ENCODE measurements at places on chromosomes 16 and 17.

DNA sequence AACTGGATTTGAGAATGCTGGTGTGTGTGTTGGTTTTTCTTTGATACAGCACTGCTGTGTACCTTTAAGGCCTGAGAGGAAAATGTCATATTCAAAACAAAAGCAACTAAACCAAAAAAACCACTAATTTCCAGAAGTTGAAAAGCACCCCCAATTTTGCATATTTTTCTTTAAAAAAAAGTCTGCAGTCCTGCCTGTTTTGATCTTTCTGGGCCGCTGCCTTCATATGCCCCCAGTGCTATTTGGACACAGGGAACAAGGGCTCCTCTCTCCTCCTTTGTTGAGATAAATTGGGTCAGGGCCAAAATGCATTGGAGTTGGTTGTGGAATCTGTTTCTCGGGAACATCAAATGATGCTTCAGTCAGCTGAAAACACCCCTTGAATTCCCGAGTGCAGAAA lies 26.9 kb downstream of the GPT2 start:
- no peak for DNase-seq

- peak; percentile 70 for DNase-seq
Measured at GRCh38 chr17:59651346-59651745, 31.7 kb downstream of the CLTC start.

DNA sequence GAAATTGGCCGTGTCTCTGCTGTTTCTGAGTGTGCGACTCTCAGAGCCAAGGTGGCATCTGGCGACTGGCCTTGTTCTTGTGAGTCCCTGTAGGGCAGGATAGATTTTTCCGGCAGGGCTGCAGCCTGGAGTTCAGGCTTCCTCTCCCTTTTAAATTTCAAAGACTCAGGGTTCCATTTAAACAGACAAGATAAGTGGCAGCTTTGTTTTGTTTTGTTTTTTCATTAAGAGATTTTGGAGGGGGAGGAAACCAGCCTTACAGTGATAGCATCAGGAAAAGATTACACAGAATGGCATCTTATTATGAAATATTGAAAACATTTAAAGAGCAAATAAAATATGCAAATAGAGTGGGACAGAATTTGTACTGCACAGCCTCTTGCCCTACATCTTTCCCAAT lies 151.3 kb downstream of the RPTOR start:
- no peak for DNase-seq

GRCh38 chr16:72722552-72722951 lies 325.4 kb downstream of the ZFHX3 start:
- no peak for DNase-seq

DNA sequence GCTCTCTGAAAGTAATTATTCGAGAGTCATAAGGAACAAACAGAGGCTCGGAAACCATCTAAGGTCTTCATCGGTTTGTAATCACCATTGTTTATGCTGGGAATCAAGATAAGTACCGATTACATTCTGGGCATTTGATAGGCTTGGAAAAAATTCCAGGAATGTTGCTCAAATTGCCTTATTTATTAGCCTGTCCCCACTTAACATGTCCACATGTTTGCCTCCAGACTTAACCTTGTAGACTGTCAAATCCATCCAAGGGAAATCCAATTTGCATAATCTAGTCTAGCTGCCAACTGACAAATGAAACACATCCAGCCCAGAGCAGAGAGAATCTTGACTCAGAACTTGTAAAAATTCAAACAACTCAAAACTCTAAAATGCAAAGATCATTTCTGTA lies 51.3 kb upstream of the TMC5 start:
- no peak for DNase-seq

DNA sequence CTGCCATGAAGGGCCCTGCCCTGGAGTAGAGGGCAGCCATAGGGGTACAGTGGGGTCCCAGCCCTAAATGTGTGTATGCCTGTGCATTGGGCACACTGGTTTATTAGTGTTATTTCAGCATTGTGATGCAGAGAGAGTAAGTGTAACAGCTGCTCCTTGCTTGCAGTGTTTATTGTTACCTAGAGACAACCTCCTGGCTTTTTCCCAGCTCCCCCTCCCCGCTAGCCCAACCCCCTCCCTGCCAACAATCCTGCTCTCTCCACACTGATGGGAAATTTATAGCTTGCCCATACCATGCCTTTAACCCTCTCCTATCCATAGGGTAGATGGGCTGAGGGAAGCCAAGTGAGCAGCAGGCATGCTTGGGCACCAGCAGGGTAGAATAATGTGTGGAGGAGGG lies 51.3 kb downstream of the NEUROD2 start:
- DNase-seq, result no peak

DNA sequence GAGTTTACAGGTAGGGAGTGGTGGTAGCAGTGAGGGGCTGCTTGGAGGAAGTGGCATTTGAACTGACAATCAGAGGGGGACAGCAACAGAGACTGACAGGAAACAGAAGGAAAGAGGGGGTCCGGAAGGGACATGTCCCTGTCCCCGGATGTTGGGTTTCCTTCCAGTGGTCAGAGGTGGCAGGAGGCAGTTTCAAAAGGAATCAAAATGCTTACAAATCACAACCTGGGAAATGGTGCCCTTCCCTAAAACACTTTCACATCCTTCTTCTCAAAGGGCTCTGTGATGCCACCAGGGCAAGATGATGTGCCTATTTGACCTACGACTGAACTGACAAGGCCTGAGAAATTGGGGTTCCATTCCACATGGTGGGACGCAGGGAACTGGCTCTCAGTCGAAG lies 19.7 kb downstream of the ADGRG1 start:
- no peak for DNase-seq

GRCh38 chr16:81498351-81498750 lies 53.7 kb downstream of the CMIP start:
- DNase-seq, result no peak

DNA sequence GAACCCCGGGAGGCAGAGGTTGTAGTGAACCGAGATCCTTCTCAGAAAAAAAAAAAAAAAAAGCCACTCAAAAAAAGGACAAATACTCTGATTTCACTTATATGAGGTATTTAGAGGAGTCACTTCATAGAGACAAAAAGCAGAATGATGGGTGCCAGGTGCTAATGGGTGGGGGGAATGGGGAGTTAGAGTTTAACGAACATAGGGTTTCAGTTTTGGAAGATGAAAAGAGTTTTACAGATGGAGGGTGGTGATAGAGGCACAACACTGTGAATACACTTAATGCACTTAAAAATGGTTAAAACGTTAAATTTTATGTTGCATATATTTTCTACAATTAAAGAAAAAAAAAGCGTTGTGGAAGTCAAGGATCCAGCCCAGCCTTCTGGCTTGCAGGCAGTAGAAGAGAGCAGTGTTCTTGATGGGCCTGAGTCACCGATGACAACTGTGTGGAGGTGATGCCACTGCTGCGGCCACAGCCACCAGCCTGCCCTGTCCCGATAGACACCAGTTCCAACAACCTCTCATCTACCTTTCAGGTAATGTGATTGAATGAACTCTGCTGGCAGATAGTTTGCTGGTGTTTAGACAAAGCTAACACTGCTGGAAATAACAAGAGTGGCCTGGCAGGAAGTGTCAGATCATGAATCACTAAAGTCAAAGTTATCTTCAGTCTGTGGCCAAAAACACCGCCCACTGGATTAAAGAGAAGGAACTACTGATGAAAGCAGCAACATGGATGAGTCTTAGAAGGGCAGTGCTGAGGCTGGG lies 49.9 kb upstream of the COX10 start:
- peak; percentile 76 for DNase-seq

GRCh38 chr16:53945996-53946395 lies 242.0 kb downstream of the FTO start:
- DNase-seq, result peak; percentile 71

DNA sequence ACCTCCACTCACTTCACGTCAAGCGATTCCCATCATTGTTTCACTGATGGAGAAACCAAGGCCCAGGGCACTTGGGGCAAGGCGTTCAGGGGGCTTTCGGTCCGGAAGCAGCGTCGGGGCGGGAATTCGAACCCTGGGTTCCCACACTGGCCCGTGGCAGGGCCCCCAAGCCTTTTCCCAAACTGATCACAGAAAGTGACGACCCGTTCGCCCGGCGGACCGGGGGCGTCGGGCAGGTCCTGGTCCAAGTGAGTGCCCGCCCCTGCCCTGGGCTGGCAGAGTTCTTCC lies 856 bp upstream of the MON1B start:
- DNase-seq, result no peak

DNA sequence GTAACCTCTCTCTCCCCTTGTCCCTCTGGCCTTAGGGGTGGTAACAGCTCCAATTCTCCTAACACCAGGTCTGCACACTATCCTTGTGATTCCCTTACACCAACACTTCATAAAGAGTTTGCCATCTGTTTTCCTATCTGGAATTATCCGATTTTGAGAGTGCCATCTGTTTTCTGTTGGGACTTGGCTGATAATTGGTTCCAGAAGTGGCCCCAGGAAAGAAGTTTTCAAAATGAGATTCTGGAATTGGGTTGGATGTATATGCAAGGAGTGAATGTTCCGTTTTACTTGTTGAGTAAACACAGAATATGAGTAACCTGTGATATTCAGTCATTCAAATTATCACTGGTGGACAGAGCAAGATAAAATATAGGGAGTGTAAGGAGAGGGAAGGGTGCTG lies 134.1 kb upstream of the HS3ST3A1 start:
- DNase-seq, result no peak

- no peak for DNase-seq
Measured at GRCh38 chr16:15960124-15960971, 10.9 kb downstream of the ABCC1 start.

GRCh38 chr17:80742091-80742490 lies 197.5 kb downstream of the RPTOR start:
- DNase-seq, result no peak

DNA sequence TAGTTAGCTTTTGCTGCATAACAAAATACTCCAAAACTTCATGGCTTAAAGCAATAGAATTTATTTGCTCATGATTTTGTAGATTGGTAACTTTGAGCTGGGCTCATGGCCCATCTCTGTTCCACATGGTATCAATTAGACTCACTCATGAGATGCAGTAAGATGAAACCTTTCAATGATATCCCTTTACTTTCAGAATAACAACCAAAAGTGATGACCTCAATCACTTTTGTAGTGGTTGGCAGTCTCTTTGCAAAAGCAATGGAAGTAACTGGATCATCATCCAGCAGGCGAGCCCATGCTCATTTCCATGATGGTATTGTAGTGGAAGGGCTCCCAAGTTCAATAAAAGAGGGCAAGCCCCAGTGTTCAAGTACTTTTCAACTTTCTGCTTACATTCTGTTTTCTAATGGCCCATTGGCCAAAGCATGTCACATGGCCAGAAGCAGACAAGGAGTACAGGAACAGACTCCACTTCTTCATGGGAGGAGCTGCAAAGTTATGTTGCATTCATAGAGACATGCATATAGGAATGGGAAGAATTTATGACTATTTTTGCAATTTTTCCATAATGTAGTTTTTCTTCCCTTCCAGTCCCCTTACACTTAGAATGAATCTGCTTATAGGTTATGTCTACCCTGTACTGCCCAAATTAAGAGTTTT lies 41.7 kb downstream of the EFCAB5 start:
- DNase-seq, result no peak

DNA sequence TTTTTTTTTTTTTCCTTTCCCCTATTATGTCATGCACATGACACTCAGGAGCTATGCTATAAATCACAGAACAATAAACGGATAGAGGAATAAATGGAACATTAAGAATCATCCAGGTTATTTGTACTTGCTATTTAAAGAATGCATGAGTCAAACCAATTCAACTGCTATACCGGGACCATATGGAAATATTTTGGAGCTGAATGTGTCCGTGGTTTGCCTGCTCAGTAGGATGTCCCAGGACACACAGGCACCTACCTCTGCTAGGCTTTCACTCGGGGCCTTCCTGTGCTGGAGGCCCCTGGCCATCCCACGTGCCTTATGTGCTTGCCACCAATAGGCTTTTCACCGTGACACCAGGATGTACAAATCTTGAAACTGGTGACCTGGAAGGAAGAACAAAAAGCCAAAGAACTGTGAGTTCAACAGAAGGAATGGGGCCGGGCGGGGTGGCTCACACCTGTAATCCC lies 15.3 kb upstream of the SEC14L1 start:
- peak; percentile 99 for DNase-seq

- DNase-seq, result no peak
Measured at GRCh38 chr16:1424028-1424427, 3.5 kb upstream of the UQCC4 start.

- DNase-seq, result no peak
Measured at GRCh38 chr17:79401704-79402674, 208.9 kb downstream of the RBFOX3 start.

GRCh38 chr17:60832151-60832585 lies 154.5 kb downstream of the BCAS3 start:
- DNase-seq, result peak; percentile 46

DNA sequence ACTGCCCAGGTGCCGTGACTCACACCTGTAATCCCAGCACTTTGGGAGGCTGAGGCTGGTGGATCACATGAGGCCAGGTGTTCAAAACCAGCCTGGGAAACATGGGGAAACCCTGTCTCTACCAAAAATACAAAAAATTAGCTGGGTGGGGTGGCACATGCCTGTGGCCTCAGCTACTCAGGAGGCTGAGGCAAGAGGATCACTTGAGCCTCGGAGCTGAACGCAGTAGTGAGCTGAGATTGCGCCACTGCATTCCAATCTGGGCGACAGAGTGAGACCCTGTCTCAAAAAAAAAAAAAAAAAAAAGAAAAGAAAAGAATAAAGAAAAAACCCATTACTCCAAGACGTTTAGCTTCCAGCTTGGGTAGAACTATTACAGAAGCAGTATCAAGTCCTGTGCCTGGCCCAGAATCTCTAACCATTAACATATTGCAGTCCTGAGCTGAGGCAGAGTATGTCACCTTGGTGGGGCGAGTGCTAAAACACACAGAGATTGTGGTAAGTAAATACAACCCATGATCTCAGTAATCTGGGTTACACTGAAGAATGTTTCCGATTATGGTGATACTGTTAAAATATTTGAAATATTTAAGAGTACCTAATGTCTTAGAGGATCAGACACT lies 23.2 kb upstream of the CFAP20 start:
- DNase-seq, result no peak

GRCh38 chr17:62206550-62206949 lies 141.5 kb upstream of the MED13 start:
- DNase-seq, result no peak

GRCh38 chr17:5225668-5226457 lies 8.8 kb downstream of the SCIMP start:
- DNase-seq, result no peak

- DNase-seq, result no peak
Measured at GRCh38 chr16:6910301-6910700, 422.3 kb upstream of the RBFOX1 start.

DNA sequence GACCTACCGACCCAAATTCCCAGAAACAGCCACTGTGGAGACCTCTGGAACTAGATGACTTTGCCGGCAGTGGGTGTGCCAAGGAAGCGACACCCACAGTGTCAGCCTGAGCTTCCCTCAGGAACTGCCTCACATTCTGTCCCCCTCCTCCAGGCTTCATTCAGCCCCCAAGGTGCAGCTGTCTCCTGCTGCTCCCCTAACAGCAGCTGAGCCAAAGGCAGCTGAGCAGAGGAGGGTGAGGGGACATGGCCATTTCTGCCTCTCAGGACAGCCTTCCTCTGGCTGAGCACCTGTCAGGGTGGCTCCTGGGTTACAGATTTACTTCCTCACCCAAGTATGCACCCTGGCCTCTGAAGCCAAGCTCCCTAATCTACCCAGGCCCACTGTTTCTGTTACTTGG lies 22.1 kb upstream of the MTMR4 start:
- DNase-seq, result no peak

GRCh38 chr16:5642011-5642410 lies 544.4 kb upstream of the EEF2KMT start:
- DNase-seq, result no peak
